ENCODE measurements at places on chromosomes 1 and 21. TPM values are rescaled to one million over a fixed set of nuclear protein-coding genes. Genes with fewer than 3 reads are reported as not detected.

The MRPL24 gene
- total RNA-seq, result 43.8 TPM

DNA sequence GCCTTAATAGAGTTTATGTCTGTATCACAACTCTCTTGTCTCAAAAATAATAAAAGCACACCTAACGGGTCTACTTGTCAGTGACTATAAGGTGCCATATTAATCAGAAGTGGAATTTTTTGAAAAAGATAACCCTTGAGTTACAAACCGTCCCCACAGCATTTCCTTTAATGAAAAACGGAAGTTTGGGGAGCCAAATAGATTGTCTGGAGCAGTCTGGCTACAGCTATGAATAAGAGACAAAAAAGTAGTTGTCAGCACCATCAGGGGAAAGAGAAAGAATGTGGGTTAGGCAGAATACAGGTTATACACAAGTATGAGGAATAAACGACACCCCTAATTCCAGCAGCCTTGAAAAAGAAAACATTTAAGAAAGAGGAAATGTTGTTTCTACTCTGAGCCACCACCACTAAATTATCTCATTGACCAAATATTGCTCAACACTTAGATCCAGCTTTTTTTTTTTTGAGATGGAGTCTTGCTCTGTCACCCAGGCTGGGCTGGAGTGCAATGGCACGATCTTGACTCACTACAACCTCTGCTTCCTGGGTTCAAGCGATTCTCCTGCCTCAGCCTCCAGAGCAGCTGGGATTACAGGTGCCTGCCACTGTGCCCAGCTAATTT lies 29.4 kb upstream of the USP24 start:
- H3K4me3 ChIP-seq, result no peak overlapping the region
- peaks cover 3% of the 10 kb centered on the region for H3K27me3 ChIP-seq
- H3K27ac ChIP-seq, result no peak overlapping the region
- no peaks in the 10 kb centered on the region for H3K36me3 ChIP-seq

DNA sequence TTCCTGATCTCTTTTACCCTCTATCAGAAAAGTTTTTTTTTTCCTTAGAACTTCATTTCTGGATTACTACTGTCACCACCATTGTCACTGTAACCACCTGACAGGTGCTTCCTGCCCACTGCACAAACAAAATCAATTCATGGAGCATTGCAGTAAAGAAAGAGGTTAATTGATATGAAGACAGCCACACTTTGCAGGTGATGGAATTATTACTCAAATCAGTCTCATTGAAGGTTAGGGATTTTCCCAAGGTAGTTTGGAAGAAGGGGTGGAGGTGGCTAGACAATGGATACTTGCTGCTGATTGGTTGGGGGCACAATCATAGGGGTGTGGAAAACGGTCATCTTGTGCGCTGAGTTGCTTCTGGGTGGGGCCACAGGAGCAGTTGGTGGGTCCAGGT lies 230.8 kb upstream of the CACYBP start:
- H3K4me1 ChIP-seq, result peaks cover 6% of the 10 kb centered on the region
- no peaks in the 10 kb centered on the region for H3K36me3 ChIP-seq
- no peak overlapping the region for H3K27ac ChIP-seq
- H3K27me3 ChIP-seq, result no peaks in the 10 kb centered on the region
- DNase-seq, result no peak
- H3K4me3 ChIP-seq, result no peak overlapping the region

DNA sequence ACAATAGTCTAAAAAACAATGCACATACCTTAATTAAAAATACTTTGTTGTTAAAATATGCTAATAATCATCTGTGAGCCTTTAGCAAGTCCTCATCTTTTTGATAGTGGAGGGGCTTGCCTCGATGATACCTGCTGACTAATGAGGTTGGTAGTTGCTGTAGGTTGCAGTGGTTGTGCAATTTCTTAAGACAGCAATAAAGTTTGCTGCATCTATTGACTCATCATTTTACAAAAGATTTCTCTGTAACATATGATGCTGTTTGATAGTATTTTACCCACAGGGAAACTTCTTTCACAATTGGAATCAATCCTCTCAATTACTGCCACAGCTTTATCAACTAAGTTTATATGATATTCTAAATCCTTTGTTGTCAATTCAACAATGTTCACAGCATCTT lies 7.6 kb downstream of the C1orf87 start:
- no peaks in the 10 kb centered on the region for H3K27me3 ChIP-seq
- no peak overlapping the region for H3K27ac ChIP-seq
- H3K4me3 ChIP-seq, result no peak overlapping the region
- DNase-seq, result no peak

DNA sequence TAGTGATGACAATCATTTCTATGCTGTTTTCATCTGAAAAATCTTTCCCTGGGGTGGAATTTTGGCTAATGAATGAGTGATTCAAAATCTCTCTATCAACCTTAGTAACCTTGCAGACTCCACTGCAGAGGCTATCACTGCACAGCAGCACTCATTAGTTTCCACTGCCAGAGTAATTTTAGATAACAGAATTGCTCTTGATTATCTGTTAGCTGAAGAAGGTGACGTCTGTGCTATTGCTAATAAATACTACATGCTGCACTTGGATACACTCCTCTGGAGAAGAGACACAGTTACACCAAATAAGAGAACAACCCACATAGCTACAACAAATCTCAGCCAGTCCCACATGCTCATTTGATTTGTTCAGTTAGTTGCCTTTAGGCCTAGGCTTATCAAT lies 1348.4 kb downstream of the NCAM2 start:
- no peak overlapping the region for H3K4me3 ChIP-seq
- no peak for DNase-seq
- no peak overlapping the region for H3K27ac ChIP-seq
- no peaks in the 10 kb centered on the region for H3K4me1 ChIP-seq
- no peaks in the 10 kb centered on the region for H3K36me3 ChIP-seq

GRCh38 chr1:203063287-203063686 lies 22.5 kb downstream of the MYOG start:
- no peaks in the 10 kb centered on the region for H3K27me3 ChIP-seq
- peaks cover 1% of the 10 kb centered on the region for H3K4me1 ChIP-seq
- no peak overlapping the region for H3K27ac ChIP-seq
- H3K4me3 ChIP-seq, result no peak overlapping the region

Data from activated CD4-positive, alpha-beta memory T cell treated with anti-CD3 and anti-CD28 coated beads, Interleukin-2, amount 10 ng/mL, durations not matched to agents 7 days and 5 days (primary cell).